ENCODE measurements at places on chromosomes 1 and 21.

DNA sequence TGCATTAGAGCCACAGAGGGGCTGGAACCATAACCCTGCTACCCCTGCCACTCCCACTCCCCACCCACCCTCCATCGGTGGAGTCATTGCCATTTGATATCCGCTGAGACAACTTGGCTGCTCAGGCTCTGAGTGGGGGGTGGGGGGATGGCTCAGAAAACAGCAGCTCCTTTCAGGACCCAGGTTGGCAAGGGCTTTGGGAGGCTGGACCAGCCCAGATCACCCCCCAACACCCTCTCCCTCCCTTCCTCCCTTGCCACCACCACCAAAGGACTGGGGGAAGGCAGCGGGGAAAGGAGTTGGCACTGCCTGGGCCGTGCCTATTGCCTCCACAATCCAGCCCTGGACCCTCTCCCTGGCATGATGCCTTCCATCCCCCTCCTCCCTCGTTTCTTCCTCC lies 1.7 kb downstream of the KCNJ10 start:
- DNase-seq = no peak

GRCh38 chr1:100719490-100719889 lies at the start of gene VCAM1:
TSS of gene VCAM1 (plus strand) at chr1:100719742. CDS start at chr1:100719861, 119 bp downstream.
- no peak for DNase-seq

GRCh38 chr1:59697150-59697800 lies 117.5 kb upstream of the HOOK1 start:
- no peak for DNase-seq

DNA sequence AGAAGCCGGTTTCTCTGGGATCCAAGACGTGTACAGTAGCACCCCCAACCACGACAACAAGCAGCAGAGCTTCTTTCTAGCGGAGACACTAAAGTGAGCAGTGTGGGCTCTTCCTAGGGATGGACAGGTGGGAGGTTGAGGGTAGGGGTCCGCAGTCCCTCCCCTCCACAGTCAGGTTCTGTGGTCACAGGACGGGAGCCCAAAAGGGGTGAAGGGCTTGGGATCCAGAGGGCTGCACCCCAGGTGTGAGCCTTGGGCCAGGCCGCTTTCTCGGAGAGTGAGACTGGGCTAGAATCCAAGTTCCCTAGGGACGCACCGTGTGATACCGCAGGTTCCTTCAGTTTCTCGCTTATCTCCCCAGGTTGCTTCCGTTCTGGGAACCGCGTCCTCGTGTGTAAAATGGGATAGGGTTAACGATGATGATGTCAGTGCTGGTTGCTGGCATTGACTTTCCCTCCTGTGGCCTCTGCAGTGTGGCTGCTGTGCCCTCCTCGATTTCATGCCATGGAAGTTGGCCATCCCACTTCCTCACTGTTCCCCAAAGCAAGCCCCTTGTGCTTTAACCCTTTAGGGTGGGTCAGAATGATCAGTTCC lies 17.3 kb upstream of the SELENON start:
- DNase-seq = no peak

GRCh38 chr1:174912264-174912663 lies 87.5 kb upstream of the CACYBP start:
- DNase-seq = no peak

DNA sequence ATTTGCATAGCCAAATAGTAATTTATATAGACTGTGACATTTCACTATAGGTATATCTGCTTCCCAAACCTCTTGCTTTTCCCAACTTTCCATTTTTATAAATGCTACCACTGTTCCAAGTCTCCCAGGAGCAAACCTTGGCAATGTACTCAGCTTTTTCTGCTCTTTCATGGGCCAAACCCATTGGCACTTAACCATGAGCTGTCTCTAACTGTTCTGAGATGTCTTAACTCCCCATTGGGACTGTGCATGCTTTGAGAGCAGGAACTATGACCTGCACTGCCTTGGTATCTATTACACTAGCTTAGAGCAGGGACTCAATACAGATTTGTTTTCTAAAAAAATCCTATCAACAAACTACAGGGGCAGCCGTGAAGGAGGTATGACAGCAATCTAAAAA lies 22.5 kb upstream of the KHDRBS1 start:
- DNase-seq = no peak

GRCh38 chr1:65208563-65208973 lies 60.6 kb downstream of the AK4 start:
- DNase-seq = no peak

Data from HCEC 1CT (cell line).